ENCODE measurements at places on chromosomes 1 and 21.

- DNase-seq, result no peak
These were observed 5.6 kb downstream of the YOD1 start for GRCh38 chr1:207045453-207045852.

DNA sequence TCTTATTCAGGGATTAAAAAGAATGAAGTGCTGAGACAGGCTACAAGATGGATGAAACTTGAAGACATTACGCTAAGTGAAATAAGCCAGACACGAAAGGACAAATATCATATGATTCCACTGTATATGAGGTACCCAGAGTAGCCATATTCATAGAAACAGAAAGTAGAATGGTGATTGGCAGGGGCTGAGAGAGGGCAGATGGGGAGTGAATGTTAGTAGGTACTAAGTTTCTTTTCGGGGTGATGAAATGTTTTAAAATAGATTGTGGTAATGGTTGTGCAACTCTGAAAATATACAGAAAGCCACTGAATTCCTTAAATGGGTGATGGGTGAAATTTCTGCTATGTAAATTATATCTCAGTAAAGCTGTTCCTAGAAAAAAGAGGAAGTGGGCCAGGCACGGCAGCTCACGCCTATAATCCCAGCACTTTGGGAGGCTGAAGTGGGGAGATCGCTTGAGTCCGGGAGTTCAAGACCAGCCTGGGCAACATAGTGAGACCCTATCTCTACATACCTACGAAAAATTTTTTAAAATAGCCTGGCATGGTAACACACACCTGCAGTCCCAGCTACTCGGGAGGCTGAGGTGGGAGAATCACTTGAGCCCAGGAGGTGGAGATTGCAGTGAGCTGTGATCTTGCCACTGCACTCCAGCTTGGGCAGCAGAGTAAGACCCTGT lies 15.9 kb downstream of the SLC27A3 start:
- no peak for DNase-seq

GRCh38 chr1:30649321-30649991 lies 73.9 kb downstream of the MATN1 start:
- no peak for DNase-seq

GRCh38 chr1:167076136-167076710 lies 14.0 kb downstream of the GPA33 start:
- no peak for DNase-seq

- DNase-seq, result no peak
These were observed 83.7 kb upstream of the KAZN start for GRCh38 chr1:14514739-14515138.

GRCh38 chr1:51410568-51411460 lies 80.5 kb upstream of the TTC39A start:
- DNase-seq, result no peak

DNA sequence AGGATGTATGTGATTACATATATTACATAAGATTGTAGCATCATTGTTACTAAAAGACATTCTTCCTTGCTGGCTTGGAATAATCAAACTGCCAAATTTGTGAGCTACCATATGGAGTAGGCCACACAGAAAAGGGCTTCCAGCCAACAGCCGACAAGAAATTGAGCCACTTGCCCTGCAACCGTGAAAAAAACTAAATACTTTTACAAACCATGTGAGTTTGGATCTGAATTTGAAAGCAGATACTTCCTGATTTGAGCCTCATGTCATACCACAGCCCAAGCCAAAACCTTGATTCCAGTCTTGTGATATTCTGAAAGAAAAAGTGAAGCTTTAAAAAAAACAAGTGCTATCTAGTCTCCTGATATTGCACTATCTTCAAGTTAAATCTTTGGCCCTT lies 55.6 kb upstream of the PRMT6 start:
- DNase-seq, result no peak

- DNase-seq, result no peak
These were observed 51.1 kb downstream of the DMAP1 start for GRCh38 chr1:44264451-44264771.

GRCh38 chr1:221165839-221166500 lies 286.7 kb downstream of the HLX start:
- no peak for DNase-seq

DNA sequence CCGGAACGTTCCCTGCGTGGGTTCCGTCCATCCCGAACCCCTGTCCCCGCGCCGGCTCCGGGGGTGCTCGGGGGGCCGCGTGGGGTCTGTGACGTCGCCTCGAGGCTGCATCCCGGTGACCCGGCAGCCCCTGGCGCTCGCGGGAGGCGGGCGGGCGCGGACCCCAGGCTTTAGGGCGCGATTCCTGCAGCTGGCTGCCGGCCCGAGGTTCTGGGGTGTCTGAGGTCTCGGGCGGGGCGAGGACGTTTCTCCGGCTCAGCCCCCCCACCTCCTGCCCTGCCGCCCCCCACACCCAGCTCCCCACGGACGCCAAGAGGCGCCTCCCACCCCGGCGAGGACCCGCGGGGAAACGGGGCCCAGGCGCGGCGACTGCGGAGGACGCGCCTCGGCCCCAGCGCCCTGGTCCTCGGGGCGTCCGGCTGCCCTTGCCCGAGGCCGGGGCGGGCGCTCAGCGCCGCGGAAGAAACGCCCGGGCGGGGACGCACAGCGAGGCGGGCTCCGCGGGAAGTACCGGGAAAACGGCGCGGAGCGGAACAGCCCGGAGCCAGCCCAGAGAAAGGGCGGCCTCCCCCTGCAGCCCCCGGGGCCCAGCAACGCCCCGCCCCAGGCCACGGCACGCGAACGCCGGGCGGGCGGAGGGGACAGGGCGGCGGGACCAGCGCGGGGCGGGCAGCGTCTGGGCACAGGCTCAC lies 1.3 kb upstream of the PCBP3 start:
- no peak for DNase-seq

GRCh38 chr21:16536643-16537434 lies 807.1 kb downstream of the USP25 start:
- DNase-seq, result no peak

DNA sequence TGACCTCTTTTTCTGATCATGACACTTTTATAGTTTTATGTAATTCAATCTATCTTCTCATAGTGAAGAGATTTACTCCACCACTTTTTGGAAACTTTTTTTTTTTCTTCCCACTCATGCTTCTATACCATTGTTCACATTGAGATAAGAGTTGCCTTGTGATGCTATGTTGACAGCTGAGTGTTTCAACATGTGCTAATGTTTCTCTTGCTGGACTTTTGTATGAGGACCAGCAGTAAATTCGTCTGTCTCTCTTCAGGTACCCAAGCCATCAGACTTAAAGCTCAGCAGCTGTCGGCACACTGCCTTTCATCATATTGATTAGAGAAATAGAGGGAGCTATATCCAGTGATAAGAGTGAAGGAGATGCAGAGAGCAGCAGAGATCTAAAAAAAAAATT lies 227.0 kb downstream of the GRIK1 start:
- DNase-seq, result no peak

GRCh38 chr1:10155087-10155712 lies 55.2 kb upstream of the KIF1B start:
- DNase-seq, result no peak

DNA sequence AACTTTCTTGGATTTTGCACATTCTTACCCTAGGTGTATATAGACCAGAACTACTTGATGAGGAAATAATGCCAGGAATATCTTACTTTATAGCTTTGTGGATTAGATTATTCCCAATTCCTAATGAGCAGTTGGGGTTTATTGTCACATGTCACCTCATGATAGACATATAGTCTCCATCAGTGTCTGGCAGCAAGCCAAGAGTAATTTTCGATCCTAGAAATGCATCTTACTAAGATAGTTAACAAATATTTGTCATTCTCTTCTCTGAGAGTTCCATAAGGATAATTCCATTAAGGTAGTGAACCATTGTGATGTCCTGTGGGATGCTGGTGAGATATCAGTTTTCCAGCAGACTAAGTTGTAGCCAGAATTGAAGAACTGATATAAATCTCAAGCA lies 1282.9 kb upstream of the B3GALT2 start:
- no peak for DNase-seq

- no peak for DNase-seq
These were observed 161.4 kb upstream of the ARHGEF16 start for GRCh38 chr1:3292868-3293562.

DNA sequence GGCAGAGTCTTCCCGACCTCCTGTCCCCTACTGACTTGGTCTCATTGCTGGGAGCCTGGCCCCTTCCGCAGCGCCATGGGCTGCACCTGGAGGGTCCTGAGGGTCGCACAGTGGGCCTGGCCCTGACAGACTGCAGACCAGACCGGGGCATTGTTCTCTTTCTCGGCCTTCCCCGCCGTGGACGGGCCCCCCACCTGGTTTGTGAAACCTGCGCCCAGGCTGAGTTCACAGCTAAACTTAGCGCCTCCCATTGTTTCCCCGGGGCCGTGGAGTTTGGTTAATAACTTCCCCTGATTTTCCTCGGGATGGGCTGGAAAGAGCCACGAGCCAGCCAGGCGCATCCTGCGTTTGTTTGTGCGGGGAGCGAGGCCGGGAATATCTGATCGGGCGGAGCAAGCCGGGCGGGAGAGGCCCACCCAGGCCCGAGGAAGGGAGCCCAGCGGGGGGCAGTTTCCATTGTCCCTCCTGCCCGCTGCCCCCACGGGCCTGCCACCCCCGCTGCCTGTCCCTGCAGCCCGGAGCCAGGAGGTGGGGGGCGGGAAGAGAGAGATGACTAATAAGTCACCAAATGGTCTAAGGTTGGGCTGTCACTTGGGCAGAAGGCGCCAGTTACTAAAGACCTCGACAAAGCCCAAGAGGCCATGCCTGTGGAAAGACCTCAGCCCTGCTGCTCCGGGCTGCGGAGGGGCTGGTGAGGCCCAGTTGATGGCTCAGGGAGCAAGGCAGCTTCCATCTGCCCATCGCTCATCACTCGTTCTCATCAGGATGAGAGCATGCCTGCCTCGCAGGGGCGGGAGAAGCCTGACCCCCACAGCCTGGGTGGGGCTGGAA lies 39.0 kb upstream of the ARHGEF16 start:
- DNase-seq, result no peak

- DNase-seq, result no peak
These were observed 1.9 kb downstream of the TMEM79 start for GRCh38 chr1:156286061-156286460.

GRCh38 chr1:248621770-248622169 lies 13.1 kb downstream of the OR2T11 start:
- DNase-seq, result no peak

GRCh38 chr1:40985875-40986274 lies 6.4 kb downstream of the CTPS1 start:
- DNase-seq, result no peak

DNA sequence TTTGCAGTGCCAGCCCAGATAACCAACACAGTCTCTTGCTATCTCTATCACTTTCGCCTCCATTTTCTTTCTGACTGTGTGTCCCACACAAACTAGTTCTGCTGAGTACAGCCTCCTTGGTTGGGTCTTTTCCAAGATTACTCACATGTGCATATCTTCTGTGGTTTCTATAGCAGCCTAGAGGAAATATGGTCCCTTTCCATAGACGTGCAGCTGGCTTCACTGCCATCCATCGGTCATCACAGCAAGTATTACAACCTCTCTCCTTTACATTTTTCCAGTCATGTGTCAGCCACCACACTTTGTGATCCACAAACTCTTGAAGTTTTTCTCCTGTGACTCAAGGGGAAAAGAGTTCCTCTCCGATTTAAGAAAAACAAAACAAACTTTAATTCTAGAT lies 893.4 kb upstream of the ADGRL4 start:
- DNase-seq, result no peak

DNA sequence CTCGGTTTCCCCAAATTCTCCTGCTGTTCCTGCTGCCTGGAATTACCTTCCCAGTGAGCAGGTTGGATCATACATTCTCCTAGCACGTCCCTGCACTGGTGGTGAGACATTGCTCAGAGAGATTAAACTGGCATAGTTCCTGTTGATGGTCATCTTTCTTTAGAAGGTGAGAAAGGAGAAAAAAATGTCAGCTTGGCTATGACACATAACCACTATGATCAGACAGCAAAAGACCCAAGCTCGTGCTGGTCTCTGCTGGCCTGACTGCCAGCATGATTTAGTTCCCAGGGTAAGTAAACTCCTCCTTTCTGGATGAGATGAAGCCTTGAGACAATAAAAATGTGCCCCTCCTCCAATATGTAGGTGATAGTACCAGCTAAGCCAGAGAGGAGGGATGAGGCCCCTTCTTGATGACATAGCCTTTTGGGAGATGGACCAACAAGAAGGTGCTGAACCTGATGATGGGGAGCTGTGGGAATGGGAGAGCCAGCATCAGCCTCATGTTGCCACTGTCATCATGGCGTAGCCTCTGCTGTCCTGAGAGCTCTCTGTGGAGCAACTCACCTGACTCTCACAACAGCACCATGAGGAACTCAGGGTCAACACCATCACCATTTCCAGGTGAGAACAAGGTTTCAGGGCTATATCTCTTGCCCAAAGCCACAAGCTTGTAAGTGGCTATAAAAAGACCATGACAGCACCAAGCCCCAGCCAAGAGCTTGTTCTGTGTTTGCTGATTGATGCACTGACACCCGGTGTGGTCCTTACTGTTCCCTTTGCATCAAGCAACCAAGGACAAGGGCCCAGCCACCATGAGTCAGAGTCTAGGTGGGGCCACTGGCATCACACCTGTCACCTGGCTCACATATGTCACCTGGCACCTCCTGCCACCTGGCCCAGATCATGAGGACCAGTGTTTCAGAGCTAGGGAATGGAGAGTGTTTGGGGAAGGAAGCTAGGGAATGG lies 200.0 kb downstream of the MATN1 start:
- DNase-seq, result no peak

GRCh38 chr21:41675574-41675973 lies 91.3 kb downstream of the RIPK4 start:
- DNase-seq, result no peak

DNA sequence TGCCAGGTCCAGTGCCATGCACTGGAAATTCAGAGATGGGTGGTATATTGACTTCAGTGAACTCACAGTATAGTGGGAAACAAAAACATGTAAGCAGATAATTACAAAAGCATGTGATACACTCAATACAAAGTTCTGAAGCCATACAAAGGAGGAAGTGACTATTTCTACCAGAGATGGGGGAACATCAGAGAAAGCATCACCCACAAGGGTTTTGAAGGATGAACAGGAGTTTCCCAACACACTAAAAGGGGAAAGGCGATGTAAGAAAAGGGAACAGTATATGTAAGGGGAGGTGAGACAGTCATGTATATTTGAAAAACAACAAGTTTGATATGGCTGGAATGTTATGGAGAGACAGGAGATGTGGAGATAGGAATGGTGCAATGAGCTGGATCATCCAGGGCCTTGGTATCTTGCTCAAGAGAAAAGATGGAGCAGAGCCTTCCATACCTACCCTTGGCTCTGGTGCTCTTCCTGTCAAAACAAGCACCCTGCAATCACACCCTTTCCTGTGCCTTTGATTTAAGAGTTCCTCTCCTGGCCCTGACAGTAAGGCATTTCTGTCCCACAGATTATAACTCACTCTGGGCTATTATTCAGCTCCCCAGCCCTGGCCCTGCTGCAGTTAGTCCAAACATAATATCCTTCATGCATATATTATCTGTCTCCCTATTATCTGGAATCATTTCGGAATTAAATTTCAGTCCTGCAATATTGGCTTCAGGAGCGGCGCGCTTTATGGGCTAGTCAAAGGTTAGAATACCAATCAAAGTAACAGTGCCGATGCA lies 60.5 kb downstream of the DMAP1 start:
- DNase-seq, result no peak

- no peak for DNase-seq
These were observed 46.6 kb downstream of the TENT5C start for GRCh38 chr1:117652421-117652820.
